ENCODE measurements at places on chromosomes 7 and 10.

- DNase-seq, result no peak
Observed at GRCh38 chr10:101007099-101007711, 7.6 kb downstream of the LZTS2 start.

GRCh38 chr7:16603633-16604032, 41.9 kb downstream of the ANKMY2 start:
- DNase-seq, result no peak

- DNase-seq, result no peak
Observed at GRCh38 chr7:18808026-18808425, 309.4 kb downstream of the TWIST1 start.

DNA sequence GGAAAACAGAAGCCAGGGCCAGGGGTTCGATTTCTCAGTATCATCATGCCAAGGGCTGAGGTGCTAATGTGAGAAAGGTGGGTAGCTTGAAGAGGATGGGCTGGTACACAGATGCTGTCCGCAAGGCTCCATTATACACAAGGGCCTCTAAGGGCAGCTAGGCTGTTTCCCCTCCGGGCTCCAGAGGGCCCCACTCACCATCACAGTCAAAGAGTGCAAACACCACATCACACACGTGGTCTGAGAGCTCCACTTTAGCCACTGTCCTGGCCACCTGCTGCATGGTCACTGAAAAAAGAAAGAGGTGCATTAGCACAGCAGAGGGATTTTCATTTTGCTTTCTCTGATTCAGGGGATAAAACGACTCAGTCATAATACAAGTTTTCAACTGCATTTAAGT, 20.9 kb upstream of the DNAJB12 start:
- no peak for DNase-seq

DNA sequence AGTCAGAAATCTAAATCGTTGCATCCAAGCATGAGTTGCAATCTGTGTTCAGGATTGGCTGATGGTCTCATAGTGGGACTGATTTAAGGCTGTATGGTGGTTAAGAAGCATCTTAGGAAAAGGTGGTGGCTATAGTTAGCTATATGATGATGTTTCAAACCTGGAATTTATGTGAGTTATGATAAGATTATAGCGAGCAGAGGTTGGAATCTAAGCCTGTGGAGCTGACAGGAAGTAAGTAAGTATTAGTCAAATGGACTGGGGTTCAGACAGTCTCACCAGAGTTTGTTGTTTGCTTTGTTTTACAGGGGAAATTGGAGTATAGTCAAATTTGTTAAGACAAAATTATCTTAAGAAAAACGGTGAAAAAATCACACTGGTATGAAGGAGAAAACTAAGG, 56.7 kb downstream of the ANKRD7 start:
- no peak for DNase-seq

DNA sequence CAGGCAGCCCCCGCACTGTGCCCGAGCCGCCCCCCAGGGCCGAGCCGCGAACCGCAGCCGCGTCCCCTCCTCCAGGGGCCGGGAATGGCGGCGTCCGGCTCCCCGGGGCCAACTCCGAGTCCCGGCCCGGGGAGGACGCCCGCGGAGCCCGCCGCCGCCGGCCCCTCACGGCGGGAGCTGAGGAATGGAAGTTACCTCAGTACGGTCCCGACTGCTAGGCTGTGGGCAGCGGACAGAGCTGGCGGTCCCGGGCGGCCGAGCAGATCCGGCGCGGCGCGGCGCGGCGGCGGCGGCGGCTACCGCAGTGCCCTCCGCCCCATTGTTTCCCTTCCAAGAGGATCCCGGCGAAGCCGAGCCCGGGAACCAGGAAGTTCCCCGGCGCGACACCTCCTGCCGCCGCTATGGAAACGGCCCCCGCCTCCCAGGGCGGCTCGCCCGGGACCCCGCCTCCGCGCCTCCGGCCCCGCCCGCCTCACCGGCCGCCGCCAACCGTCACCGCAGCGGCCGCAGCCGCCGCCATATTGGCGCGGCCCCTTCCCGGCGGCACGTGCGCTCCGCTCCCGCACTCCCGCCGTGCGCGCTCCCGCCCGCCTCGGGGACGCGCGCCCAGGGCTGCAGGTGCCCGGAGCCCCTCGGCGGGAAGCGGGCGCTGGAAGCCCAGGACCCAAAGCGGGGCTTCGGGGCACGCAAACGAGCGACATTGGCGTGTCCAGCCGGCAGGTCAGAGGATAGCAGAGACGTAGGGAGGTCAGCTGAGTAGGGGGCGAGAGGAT, at the start of gene USP6NL:
Gene USP6NL (minus strand): TSS at position 403 of the 773 bp plus-strand sequence. CDS start 14,016 bp downstream, outside the sequence.
- DNase-seq, result peak; percentile 55

GRCh38 chr10:101848894-101849351, 5.3 kb upstream of the KCNIP2 start:
- DNase-seq, result no peak

DNA sequence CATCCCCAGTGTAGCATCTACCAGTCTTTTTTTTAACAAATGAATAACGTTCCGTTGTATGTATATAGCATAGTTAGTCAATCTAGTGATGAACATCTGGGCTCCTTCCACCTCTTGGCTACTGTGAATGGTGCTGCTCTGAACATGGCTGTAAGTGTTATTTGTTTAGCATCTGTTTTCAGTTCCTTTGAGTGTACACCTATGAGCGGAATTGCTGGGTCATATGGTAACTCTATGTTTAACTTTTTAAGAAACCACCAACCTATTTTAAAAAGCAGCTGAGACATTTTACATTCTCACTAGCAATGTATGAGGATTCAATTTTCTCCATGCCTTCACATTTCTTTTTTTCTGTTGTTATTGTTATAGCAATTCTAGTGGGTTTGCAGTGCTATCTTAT, 178.2 kb downstream of the DNAJC1 start:
- DNase-seq, result no peak

DNA sequence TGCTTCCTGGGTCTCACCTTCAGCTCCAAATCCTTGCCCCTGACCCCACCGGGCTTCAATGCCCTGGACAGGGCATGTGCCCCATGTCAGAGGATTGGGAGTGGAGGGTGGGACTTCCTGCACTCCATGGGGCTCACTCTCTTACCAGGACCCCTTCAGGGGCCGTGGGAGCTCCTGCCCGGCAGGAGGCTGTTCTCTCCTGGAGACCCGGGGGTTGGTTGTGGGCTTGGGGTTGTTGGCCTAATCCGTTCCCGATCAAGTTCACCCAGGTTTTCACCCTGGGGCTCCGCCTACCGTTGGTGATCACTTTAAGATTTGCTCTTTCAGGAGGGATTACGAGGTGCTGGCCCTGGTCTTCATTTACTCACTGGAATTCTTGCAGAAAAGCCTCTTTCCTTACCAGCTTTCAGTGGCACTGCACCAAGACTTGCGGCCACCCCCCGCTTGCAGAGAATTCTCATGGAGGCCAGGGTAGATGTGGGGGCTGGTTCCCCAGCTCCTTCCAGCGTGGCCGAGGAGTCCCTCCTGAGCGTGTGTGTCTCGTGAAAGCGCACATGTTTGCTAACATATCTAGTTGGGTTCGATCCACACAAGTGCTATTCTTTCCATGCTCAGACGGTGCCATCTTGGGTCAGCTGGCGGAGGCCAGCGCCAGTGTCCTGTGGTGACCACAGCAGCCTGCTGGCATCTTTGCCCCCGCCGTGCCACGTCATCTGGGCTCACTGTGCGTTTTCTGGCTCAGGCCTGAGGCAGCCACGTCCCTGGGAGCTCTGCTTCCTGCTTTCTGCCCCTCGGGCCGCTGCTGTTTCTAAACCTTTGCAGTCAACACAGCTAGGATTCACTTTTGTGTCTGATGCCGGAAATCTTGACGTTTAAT, 15.6 kb downstream of the PWWP2B start:
- no peak for DNase-seq

DNA sequence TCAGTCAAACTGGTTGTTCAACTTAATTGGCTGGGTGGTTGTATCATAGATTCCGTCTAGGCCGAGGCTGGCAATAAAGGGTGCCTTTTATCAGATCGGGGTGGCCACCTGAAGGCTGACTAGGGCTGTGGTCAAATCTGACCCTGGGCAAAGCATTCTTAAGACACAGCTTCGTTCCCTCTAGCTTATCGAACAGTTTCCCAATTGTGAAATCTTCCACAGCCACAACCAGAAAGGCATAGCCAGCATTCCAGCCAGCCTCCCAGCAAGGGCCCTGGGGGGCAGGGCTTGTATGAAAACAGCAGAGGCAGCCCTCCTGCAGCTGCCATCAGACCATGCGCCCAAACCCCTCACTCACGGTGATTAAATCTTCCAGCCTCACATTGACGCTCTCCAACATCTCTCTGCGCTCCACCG, 42.5 kb upstream of the TMEM213 start:
- no peak for DNase-seq

DNA sequence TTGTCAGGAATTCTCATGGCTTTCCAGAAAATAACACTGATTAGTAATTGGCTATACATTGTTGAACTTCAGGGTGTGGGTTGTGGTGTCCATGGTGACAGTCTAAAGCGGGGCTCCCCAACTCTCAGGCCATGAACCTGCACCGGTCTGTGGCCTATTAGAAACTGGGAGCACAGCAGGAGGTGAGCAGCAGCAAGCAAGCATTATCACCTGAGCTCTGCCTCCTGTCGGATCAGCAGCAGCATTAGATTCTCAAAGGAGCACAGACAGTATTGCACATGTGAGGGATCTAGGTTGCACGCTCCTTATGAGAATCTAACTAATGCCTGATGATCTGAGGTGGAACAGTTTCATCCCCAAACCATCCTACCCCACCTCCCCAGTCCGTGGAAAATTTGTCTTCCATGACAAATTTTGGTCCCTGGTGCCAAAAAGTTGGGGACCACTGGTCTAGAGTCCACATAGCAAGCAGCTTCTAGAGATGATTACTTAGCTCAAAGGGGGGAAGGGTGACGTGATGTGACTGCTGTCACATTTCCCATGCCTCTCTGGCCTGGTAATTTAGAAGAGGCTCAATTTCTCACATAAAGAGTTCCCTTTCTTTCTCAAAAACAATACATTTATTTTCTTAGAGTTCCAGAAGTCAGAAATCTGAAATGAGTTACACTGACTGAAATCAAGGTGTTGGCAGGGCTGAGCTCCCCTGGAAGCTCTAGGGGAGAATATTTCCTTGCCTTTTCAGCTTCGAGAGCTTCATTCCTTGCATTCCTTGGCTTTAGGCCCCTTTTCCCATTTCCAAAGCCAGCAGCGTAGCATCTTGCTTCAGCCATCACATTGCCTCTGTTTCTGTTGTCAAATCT, 17.6 kb upstream of the FAM221A start:
- no peak for DNase-seq

DNA sequence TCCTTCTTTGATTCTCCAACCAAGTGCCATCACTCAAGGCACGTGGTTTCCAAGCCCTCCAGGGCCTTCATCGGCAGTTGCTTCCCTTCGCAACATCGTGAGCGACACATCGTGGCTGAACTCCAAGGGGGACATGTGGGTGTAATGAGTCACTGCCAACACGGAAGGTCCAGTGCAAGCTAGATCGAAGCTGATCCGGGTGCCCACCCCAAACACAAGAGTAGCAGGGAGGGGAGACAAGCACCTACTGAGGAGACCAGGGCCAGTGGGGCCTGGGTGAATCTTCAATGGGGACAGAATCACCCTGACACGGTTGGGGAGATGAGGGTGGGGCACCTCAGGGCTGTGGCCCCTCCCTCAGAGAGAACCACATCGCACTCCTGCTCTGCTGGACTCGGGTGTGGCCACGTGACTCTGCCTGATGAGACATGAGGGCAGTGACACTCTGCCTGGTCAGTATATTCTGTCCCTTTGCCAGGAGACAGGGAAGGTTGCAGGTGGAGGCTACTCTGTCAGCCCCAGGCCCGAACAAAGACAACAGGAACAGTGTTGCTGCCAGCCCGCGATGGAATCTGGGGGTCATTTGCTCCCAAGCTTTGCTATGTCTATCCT, 36.8 kb upstream of the HSPA12A start:
- DNase-seq, result no peak

GRCh38 chr10:13716081-13717071, 129.6 kb downstream of the PRPF18 start:
- DNase-seq, result no peak

DNA sequence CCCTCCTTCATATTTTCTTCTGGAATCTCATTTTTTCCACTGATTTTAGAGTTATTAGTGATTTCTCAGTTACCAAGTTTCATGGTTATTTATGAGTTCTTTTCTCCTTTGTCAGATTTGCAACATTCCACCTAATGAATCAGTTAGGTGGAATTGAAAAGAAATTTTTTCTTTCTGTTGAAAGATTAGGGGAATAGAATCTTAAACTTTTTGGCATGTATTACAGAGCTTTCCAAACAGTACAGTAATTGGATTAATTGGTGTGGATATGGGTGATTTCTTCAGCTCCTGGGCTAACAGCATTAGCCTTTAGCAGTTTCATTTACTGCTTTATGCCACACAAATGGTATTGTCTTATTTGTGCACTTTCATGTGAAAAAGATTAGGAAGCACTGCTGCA, 17.0 kb downstream of the STAM start:
- no peak for DNase-seq

GRCh38 chr10:12531305-12532220, 182.2 kb downstream of the CAMK1D start:
- no peak for DNase-seq

DNA sequence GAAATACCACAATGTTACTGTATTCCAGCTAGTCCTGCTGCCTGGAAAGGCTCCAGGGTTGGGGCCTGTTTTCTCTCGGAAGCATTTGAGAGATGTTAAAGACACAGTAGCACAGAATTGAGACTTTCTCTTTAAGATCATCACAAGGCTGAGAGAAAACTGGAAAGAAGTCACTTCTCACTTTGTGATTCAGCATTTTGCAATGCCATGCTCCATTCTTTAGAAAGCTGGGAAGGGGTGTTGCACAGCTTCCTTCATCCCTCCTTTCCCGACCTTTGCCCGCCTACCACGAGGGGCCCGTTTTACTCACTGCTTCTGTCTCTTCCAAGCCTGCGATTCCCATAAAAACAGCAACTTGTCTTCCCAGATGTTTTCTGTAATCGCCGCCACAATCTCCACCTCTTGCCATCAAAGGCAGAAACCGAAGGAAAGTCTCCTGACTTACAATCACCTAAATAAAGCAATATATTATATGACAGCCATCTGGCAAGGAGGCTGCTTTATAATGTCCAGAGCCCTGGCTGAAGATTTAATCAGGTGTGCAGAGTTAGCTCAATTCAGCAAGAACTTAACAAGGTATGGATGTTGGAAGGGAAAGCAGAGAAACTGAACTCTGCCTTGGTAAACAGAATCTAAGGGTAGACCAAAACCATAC, 18.9 kb downstream of the NOD1 start:
- no peak for DNase-seq

DNA sequence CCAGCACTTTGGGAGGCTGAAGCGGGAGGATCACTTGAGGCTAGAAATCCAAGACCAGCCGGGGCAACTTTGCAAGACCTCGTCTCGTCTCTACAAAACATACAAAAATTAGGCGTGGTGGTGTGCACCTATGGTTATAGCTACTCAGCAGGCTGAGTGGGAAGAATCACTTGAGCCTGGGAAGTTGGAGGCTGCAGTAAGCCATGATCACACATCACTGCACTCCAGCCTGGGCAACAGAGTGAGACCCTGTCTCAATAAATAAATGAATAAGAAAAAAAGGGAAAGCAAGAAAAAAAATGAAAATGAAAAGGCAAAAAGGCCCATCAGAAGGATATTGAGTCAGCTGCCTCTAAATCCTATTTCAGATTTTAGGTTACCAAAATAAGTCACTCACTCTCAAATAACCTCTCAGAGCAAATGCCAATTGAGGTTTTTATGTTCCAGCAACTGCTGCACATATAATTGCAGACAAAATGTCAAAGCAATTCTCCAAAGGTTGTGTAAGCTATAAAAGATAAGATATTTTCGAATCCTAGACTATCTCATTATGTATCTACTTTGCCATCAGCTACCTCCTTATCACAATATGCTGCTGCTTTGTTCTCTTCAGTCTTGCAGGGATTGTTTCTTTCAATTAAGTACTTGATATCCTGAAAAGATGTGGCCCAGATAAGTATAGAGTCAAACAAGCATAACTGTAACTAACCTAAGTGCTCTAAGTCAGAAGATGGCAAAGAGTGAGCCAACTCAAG, 4.7 kb downstream of the BAZ1B start:
- DNase-seq, result no peak

- DNase-seq, result no peak
Observed at GRCh38 chr10:77827366-77827765, 99.2 kb downstream of the DLG5 start.

Data from CD4-positive, alpha-beta T cell treated with Interleukin-17A for 1 hour (primary cell).